CD8-positive, alpha-beta T cell (primary cell): ENCODE measurements at places on chromosomes 2 and 18.

GRCh38 chr2:108805782-108806181, 19.2 kb downstream of the CCDC138 start:
- DNase-seq, result no peak

DNA sequence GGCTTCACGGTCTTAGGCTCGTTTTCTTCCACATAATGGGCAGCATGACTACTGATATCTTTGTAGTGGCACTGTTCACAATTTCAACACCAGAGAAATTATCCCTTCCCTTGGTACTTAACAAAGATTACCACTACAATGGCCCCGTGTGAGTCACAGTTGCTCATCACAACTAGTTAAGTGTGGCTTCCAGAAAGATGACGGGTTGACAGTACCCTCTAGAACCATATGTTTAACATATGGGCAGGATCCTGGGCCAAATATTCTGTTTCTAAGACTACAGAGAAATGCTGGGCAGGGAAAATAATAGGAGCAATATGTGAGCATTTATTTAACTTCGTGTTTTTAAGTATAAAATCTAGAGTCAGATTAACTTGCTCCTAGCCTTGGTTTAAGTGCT, 780.1 kb upstream of the LINC00305 start:
- DNase-seq, result no peak

- no peak for DNase-seq
These were observed 36.0 kb downstream of the RMC1 start for GRCh38 chr18:23539296-23539695.

GRCh38 chr2:104432991-104433390, 420.9 kb upstream of the POU3F3 start:
- DNase-seq, result no peak

DNA sequence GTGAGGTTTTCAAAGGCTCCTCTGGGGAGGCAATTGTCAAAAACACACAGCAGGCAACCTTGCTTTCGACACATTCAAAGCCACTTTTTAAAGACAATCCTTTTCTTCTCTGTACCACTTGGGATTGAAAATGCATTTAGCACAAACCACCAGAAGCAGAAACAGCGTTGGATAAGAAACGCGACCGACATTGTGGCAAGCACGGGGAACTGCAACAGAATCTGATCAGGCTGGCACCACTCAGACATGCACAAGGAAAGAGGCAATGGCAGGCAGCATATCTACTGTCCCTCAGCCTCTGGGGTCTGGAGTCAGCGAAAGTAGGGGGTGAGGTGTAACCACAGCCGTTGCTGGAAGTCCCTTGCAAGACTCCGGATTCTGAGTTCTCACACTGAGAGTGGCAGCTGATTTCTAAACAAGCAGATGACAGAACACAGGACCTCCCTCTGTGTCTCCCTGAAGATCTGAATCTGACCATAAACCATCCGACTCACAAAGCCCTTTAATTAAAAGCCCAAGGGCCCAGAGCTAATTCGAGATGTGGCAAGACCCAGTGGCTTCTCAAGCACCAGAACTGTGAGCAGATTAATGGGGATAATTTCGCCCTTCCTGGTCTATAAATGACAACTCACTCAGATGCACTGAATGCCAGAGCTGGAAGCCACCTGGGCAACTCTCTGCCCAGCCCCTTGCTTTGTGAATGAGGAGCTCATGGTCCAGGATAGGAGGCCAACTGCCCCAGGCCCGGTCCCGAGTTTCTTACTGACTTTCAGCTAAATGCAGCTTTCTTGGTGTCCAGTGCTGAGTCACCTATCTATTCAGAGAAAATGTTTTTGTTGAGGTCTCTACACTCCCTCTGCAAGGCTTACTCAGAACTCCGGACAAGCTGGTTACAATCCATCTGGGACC, 29.6 kb downstream of the CYRIA start:
- no peak for DNase-seq

- no peak for DNase-seq
These were observed 75.8 kb downstream of the NAT8 start for GRCh38 chr2:73566288-73566878.

GRCh38 chr2:170679607-170680079, 35.5 kb upstream of the SP5 start:
- no peak for DNase-seq

GRCh38 chr2:104433657-104434056, 420.3 kb upstream of the POU3F3 start:
- DNase-seq, result no peak

- no peak for DNase-seq
These were observed 47.5 kb downstream of the ZNF638 start for GRCh38 chr2:71379086-71379485.

- no peak for DNase-seq
These were observed 305.9 kb upstream of the TMEFF2 start for GRCh38 chr2:192500550-192501200.

DNA sequence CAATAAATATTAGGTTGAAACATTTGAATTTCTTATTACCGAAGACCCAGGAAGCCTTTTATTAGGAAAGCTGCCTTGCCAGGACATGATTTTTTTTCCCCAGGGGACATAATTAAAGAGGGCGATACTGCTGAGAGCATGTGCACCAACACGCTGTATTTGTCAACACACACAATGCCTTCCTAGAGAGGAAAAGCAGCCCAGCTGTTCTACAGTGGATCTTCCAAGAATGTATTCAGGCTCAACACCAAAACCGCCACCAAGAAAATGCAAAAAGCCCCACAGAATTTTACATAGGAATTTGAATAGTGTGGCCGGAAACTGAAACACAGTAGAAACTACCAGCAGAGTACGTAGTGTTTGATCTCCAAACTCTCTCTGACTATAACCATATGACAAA, 320.4 kb downstream of the DLGAP1 start:
- DNase-seq, result no peak

- no peak for DNase-seq
These were observed 1.4 kb downstream of the BOD1L2 start for GRCh38 chr18:57148263-57148662.

- no peak for DNase-seq
These were observed 102.0 kb downstream of the PLA2R1 start for GRCh38 chr2:159960414-159960813.

- DNase-seq, result no peak
These were observed 47.8 kb downstream of the PRELID3A start for GRCh38 chr18:12455496-12455895.

GRCh38 chr2:120204022-120204405, 19.2 kb downstream of the TMEM185B start:
- no peak for DNase-seq

DNA sequence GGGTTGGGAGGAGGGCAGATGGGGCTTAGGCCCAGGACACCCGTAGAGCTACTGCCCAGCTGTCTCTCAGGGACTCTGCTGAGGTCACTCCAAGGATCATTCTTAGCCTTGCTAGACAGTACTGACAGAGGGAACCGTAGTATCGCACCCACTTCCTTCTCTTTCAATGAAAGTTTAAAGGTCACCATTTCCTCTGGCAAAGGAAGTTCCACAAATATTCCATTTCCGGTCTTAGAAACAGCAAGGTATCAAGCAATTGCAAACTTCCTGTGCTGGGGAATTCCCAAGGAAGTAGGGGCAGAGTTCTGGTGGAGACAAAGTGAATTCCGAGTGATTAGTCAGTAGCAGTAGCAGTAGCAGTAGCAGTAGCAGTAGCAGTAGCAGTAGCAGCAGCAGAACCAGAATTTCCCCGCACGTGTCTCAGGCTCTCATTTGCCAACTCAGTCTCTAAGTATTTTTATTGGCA, 24.7 kb downstream of the IL1B start:
- peak; percentile 43 for DNase-seq
